ENCODE measurements at places on chromosomes 6 and 20. TPM values are rescaled to one million over a fixed set of nuclear protein-coding genes. Genes with fewer than 3 reads are reported as not detected.

Gene FGD2
- 4.1 TPM for polyA plus RNA-seq

Gene HEY2
- polyA plus RNA-seq: 19.9 TPM

Gene CTAGE9
- polyA plus RNA-seq: not detected

Gene ZNF334
- 0.78 TPM for polyA plus RNA-seq
